Heart left ventricle (tissue), 16 donors: ENCODE measurements at places on chromosomes 12 and 14.
A peak's percentile ranks its signal among the peaks of the same experiment; 100 is the strongest.

GRCh38 chr12:49365542-49365941 is 1.7 kb upstream of the SPATS2 start:
- DNase-seq = no peak

DNA sequence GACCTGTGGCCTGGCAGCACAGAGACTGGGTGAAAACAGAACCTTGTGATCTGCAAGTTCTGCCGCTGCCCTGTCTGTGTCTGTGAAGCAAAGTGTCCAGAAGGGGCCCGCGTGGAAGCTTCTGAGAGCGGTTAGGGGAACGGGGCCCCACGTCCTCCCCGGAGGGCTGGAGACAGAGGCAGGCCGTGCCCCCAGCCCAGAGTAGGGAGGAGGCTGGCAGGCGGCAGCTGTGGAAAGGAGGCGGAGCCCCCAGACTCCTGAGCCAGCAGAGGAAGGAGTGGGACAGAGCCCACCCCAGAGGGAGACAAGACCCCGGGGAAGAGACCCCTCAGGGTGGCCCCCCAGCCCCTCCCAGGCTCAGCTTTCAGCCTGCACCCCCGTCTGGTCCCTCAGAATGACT is 49.0 kb downstream of the GALNT9 start:
- DNase-seq = peak; percentile 42

GRCh38 chr12:103994235-103994634 is 28.6 kb downstream of the TDG start:
- DNase-seq = no peak

GRCh38 chr12:121953695-121954094 is 35.3 kb downstream of the CFAP251 start:
- DNase-seq = no peak

- no peak for DNase-seq
These were observed 31.6 kb downstream of the CSRP2 start for GRCh38 chr12:76847260-76847659.

DNA sequence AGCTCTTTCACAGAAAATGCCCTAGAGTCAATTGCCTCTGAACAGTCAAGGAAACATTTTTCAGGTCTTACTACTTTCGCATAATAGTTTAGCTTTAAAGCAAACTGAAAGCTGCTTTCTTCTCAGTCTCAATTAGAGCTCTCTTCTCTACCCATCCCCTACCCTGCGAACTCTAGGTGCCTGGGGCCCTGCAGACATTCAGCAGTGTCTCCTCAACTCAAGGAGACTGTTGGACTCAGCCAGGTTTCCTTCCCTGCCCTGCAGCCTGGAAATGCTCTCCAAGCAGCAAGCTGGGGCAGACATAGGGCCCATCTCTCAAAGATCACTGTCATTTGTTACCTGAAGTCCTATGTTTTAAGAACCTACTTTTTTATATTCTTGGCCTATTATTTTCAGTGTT is 312.5 kb upstream of the PRICKLE1 start:
- DNase-seq = no peak

- DNase-seq = no peak
These were observed 240.5 kb downstream of the PPFIA2 start for GRCh38 chr12:81518638-81519037.

DNA sequence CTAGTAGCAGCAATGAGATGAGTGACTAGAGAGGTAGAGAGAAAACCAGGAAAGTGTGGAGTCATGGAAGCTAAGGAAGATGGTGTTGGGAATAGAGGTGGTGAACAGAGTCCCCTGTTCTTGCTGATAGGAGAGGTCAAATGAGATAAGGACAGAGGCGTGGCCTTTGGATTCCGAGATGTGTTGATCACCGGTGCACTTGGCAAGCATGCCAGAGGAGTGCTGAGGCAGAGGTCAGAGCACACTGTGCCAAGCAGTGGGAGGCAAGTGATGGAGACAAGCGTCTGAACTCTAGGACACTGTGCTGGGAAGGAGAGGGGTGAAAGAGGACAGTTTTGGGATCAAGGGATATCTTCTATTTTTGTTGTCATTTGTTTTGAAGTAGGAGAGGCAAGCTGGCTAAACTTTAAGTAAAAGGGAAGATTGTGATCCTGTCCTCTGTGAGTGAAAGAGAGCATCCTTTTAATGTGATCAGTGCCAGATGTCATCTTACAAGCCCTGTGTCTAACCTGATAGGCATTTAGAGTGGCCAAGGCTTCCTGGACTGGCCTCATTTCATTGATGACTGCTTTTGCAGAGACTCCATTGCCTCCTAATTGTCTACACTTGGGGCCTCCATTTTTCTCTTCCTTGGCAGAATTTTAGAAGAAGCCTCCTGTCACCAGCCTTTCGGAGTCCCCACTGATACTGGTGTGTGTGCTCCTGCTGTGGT is 336.4 kb downstream of the CACNA1C start:
- DNase-seq = no peak

GRCh38 chr14:58946431-58946830 is 242.0 kb upstream of the DAAM1 start:
- DNase-seq = no peak

GRCh38 chr14:77542421-77543239 is 44.0 kb upstream of the ISM2 start:
- no peak for DNase-seq

- DNase-seq = no peak
These were observed 6.0 kb upstream of the YARS2 start for GRCh38 chr12:32761716-32762115.

GRCh38 chr14:77184396-77185092 is 2.9 kb downstream of the TMEM63C start:
- DNase-seq = no peak

DNA sequence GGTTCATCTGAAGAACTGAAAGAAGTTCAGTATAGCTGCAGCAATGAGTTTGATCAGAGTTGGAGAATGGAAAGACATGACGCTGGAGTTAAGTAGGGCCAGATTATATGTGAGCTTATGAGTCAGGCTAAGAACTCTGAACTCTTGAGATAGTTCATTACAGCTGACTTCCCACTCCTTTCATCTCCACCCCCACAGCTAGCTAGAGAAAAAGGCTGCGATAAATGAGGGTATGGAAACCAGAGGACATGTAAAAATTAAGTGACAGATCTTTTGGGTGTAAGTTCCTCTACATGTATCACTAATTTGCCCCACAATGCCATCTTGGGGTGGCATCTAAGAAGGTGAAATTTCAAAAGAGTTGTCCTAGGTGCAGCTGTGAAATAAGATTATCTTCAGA is 28.6 kb downstream of the PYM1 start:
- no peak for DNase-seq

DNA sequence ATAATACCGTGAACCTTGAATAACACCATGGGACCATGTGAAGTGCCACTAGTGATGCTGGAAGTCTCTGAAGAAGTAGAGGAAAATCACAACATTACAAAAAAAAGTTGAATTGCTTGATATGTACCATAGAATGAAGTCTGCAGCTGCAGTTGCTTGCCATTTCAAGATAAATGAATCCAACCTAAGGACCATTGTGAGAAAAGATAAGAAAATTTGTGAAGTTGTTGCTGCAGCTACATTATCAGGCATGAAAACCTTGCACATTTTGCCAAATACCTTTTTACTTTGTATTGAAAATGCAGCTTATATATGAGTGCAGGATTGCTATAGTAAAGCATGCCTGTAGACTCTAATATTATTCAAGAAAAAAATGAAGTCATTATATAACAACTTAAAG is 126.5 kb downstream of the NUBPL start:
- DNase-seq = no peak

DNA sequence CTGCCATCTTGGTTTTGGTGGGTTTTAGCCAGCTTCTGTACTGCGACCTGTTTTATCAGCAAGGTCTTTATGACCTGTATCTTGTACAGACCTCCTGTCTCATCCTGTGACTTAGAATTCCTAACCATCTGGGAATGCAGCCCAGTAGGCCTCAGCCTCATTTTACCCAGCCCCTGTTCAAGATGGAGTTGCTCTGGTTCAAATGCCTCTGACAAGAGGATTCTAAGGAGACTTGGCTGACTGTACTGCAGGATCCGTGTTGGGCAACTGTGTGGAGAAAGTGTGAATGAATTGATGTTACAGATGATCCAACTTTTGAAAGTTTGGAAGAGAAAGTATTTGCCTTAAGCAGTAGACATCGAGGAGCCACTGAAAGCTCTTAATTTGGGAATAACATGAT is 91.0 kb downstream of the TTLL5 start:
- no peak for DNase-seq

- no peak for DNase-seq
These were observed 45.6 kb upstream of the BCL2L14 start for GRCh38 chr12:12024911-12025682.

- DNase-seq = no peak
These were observed 34.5 kb upstream of the LGALS3 start for GRCh38 chr14:55094292-55095157.

GRCh38 chr12:27674989-27675388 is 21.3 kb upstream of the REP15 start:
- no peak for DNase-seq

DNA sequence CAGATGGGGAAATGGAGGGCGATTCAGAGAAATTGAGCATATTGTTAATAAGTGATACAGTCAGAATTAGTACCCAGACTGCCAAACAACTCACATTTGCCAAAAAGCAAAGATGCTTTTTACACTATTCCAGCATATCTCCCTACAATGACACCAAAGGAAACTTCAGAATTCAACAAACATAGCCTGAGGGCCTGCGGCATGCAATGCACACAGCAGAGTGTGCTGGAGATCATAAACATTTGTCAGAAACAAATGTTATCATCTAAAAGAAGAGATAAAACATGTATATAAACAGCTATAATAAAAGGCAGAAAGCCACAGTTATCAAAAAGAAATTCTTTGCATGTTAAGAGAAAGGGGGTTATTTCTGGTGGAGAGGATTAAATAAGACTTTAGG is 20.1 kb upstream of the GARIN6 start:
- DNase-seq = no peak

DNA sequence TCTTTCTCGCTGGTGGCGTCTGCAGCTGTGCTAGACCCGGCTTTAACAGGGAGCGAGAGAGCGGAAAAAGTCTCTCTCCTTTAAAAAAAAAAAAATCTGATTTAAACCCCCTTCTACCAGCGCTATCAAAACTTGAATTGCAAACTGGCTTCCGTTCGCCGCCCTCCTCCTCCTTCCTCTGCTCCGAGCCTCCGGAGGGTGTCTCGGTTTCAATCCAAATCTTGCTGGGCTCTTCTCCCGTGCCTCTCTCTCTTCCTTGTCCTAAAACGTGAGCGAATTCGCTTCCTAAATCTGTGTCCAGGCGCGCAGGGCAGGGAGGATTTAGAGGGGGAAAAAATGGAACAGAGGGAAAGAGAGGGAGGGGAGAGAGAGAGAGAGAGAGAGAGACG is 272 bp downstream of the TBX3 start:
- DNase-seq = no peak

GRCh38 chr12:94531196-94531720 is 71.6 kb upstream of the CEP83 start:
- DNase-seq = no peak

DNA sequence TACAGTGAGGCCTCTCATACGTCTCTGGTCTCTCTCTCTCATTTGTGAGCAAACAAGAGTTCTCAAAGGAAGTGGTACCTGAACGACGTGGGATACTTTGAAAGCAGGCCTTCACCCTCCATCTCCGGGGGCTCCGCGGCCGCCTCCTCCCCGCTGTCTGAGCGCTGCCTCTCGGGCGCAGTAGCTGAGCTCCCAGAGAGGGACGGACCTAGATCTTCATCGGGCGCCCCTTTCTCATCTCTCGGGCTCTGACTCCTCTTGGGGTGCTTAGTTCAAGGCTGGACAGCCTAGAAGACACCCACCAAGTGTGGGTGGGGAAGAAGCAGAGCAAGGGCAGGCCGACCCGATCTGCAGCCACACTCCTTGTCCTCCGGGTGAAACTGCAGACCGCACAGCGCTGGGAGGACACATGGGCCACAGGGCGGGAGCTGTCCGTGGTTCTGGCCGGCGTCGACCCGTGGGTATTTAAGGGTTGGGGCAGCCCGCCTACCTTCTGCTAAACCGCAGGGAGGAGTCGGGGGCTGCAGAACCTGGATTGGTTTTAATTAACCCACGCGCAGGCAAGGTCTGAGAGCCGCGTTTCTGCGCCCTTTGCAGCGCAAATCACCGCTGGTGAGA is 92.7 kb downstream of the PAH start:
- DNase-seq = peak; percentile 20

- no peak for DNase-seq
These were observed 348.9 kb upstream of the FAR2 start for GRCh38 chr12:28800129-28800528.

DNA sequence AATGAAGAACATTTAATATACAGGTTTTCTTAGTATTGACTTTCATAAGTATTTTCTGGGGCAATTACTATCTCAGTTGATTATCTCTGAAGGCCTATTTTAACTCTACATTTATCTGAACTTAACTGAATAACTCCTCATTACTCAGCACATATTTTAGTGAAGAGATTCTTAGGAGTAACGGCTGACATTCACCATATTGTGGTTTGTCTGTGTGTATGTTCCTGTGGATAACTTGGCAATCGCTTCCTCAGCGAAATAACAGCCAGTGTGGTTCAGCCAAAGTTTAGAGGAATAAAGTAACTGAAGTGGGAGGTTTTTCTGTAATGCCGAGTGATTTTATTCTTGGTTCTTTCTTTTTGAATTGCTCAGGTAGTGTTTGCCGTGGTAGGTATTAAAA is 168.0 kb downstream of the RAD51B start:
- DNase-seq = no peak

DNA sequence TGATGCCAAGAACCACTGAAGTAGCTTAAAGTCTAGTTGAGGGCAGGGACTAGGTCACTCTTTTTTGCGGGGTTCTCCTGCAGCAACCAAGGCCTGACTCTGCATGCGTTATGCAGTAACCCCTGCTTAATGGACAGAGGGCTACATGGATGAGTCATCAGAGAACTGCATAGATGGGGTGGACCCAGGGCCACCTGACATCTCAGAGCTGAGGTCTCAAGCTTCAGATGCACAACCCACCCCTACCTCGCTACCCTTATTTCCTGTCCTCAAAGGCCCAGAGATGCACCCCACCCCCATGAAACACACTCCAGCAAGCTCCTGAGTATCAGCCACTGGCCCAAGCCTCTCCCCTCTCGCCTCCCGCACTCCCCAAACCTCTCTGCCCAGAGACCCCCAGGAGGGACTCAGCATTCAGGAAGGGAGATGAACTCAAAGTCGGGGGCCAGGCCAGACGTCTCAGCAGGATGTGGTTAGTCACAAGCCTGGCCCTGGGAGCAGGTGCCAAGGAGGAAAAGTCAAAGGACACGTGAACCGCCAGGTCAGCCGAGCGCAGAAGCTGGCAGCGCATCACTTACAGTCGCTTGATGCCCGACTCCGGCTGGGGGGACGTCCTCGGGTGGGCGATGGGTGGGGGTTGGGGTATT is 25.8 kb downstream of the SNRNP35 start:
- DNase-seq = no peak

GRCh38 chr14:74155749-74156148 is 71.0 kb downstream of the LIN52 start:
- no peak for DNase-seq

GRCh38 chr12:75852143-75852542 is 179.4 kb downstream of the PHLDA1 start:
- DNase-seq = no peak

GRCh38 chr12:74482115-74482514 is 55.5 kb upstream of the ATXN7L3B start:
- DNase-seq = no peak

GRCh38 chr12:50679612-50680011 is 84.3 kb upstream of the ATF1 start:
- no peak for DNase-seq
